Jurkat, Clone E6-1 (cell line): ENCODE measurements at places on chromosomes 16 and 17.

- DNase-seq = peak; percentile 89
Observed at GRCh38 chr17:2259769-2260536, 43.6 kb downstream of the SMG6 start.

DNA sequence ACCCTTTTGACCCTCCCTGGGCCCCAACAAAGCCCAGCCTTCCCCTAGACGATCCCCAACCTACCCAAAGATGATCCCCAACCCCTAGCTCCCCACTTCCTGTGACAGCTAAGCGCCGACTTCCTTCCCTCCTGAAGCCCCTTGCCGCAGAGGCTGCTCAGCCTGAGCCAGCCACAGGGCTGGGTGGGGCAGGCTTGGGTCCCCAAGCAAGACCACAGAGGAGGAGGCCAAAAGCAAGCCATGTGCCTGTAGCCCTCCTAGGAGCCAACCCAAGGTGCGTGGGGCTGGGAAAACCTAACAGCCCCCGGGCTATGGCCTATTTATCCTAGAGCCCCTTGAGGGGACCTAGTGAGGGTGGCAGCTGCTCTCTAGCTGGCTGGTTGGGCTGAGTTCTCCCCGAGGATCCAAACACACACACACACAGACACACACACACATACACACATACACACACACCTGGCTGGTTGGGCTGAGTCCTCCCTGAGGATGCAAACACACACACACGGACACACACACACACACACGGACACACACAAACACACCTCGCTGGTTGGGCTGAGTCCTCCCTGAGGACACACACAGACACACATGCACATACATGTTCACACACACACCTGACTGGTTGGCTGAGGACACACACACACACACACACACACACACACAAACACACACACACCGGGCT, 4.8 kb downstream of the ARRB2 start:
- DNase-seq = peak; percentile 85

DNA sequence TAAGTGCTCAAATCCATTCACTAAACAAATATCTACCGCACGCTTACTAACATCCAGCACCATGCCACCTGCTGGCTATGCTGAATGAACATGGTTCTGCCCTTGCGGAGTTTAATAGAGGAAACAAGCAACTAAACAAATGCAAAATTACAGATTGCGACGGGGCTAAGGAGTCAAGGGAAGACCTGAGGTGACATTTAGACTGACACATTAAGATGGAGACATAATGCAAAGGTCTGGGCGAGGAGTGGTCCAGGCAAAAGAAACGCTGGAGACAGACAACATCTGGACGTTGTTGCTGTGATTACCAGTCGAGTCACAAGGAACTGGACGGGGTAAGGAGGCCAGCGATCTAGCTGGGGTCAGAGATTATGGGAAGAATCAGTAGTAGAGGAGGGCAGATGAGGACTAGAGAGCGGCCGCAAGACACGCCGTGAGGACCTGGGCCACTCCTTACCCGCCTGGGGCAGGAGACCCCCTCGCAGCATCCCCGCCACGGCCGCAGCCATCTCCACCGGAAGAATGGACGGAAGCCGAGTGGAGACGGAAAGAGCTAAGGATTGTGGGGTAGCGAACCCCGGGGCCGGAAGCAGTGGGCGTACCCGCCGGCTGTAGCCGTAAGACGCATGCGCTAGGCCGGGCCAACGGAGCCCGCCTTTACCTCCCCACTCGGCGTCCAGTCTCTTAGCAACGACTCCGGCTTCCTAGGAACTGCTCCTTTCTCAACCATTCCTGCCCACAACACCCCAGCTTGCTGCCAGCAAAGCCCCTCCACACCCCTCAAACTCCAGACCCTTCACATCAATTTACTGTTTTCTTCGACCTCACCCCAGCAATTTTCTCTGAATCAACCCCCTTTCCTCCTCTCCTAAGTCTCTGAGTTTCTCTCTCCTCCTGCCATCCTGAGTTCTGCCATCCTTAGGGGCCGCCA, at the start of the genes LRRC46 and MRPL10:
Gene LRRC46 (plus strand): TSS at position 668 of the 931 bp plus-strand sequence. CDS start 320 bp downstream, outside the sequence.
Gene MRPL10 (minus strand): TSS at position 539 of the 931 bp plus-strand sequence. CDS start 30 bp downstream, at position 509.
- DNase-seq = peak; percentile 84

DNA sequence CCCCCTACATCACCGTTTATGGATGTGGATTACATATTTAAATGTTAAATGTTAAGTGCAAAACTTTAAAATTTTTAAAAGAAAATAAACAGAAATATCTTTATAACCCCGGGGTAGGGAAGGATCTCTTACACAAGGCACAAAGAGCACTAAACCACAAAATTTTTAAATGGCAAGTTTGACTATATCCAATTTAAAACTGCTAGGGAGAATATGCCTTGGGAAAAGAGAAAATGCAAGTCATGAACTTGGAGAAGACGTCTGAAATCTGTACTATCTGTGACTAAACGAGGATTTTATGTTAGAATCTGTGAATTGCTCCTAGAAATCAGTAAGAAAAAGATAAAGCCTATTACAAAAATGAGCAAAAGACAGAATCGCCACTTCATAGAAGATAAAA, 28.7 kb upstream of the SLFN13 start:
- no peak for DNase-seq

- no peak for DNase-seq
Observed at GRCh38 chr16:63907251-63907650, 1214.6 kb downstream of the CDH11 start.

DNA sequence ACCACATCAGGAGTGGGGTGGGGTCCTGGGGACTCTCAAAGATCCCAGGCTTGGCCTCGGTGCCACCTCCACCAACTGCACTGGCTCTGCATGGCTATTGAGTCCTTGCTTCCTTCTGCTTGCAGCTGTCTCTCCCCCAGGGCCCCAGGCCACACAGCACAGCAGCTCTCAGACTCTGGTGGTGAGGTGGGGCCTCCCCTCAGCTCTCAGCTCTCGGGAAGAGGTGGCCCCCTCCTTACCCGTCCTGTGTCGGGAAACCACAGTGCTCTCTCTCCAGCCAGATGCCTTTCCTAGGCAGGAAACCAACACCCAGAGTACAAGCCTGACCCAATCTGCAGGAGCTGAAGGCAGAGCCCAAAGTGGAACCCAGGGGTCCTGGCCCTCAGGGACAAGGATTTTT, 18.5 kb downstream of the SRCIN1 start:
- peak; percentile 57 for DNase-seq

GRCh38 chr17:59790910-59791309, 83.5 kb downstream of the VMP1 start:
- no peak for DNase-seq

GRCh38 chr16:27174798-27175197, 28.5 kb upstream of the KDM8 start:
- DNase-seq = peak; percentile 56

DNA sequence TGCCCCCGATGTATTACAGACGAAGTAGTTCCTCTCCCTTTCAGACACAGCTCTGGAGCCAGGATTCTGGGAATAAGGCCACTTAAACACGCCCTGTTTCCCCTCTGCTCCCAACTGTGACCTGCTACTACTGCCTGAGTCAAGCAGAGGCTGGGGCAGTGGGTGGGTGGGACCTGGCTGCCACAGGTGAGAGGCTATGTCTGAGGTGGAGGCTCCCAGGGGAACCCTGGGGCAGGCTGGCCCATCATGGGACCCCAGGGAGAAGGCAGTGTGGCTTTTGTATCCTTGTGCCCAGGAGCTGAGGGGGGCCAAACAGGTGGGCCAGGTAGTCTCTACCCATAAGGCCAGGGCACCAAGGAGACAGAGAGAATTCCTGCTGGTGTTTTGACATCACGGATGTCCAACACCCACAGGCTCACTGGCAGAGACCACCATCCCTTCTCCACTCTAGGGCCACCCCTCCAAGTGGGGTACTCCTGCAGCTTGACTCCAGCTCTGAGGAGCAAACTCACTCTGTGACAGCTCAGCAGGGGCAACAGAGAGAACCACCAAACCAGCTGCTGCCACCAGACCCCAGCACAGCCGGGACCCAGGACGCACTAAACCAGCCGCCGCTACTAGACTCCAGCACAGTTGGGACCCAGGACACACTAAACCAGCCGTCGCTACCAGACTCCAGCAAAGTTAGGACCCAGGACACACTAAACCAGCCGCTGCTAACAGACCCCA, 105.3 kb upstream of the SMURF2 start:
- no peak for DNase-seq

DNA sequence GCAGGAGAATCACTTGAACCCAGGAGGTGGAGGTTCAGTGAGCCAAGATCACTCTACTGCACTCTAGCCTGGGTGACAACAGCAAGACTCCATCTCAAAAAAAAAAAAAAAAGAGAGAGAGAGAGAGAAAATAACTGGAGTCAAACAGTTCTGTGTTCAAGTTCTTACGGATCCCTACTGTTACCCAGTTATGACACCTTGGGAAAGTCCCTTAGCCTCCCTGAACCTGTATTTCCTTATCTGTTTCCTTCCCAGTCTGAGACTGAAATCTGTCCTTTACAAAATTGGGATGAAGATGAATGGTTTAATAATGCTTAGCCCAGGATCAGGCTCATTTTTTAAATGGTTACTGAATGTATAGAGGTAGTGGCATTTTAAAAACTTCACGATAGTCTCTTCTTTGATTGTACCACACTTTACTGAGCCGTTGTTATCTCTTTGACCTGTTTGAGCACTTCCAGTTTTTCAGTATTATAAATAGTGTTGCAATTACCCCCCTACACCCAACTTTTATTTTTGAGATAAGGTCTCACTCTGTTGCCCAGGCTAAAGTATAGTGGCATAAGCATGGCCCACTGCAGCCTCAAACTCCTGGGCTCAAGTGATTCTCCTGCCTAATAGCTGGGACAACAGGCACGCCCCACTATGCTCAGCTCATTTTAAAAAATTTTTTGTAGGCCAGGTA, 17.1 kb downstream of the ZNF768 start:
- DNase-seq = no peak

DNA sequence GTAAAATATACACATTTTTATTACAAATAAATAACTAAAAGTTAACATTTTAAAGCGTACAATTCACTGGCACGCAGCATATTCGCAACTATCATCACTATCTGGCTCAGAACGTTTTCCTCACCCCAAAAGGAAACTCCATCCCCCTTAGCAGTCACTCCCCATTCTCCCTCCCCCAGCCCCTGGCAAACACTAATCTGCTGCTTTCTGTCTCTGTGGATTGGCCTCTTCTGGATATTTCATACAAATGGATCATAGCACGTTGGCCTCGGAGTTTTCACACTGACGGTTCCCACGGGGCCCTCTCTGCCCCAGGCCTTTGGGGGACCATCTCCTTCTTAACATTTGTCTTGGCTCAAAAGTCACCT, 64.6 kb downstream of the RTN4RL1 start:
- no peak for DNase-seq

DNA sequence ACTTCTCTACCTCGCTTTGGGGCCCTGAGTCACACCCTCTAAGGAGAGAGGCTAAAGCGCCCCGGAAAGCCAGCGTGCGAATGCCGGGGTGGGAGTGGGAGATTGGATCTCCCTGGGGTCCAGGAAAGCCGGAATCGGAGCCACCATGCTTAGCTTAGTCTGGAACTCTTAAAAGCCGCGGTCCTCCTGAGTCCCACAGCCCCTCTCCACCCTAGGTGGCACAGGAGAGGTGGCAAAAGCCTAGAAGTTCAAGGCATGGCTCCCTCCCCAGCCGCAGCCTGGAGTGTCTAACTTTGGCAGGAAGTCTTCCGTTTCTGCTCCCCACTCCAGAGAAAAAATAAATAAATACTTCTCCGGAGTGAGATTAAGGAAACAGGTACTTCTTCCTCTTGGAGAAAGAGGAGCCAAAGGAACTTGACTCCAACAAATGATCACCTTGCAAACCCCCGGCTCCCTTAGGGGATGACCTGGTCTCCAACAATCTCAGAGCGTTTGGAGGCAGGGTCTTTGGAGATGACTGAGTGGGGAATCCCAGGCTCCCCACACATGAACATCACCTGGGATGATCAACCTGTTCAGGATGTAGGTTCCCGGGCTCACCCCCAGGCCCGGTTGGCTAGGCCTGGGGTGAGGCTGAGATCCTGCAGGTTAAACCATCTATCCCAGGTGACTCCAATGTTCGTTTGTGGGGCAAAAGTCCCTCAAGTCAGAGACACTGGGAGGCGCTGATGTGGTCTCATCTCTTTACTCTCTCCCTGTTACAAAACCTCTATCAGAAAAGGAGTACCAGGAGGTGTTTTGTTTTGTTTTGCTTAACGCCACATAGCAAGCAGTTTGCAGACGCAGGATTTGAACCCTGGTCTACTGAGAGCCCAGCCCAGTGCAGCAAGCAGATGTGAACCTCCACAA, 2.9 kb downstream of the CIITA start:
- no peak for DNase-seq

GRCh38 chr17:57340160-57340981, 84.0 kb downstream of the MSI2 start:
- no peak for DNase-seq

GRCh38 chr16:49625311-49626065, 230.4 kb downstream of the ZNF423 start:
- DNase-seq = no peak

GRCh38 chr16:50285406-50286003, 19.2 kb downstream of the ADCY7 start:
- no peak for DNase-seq

DNA sequence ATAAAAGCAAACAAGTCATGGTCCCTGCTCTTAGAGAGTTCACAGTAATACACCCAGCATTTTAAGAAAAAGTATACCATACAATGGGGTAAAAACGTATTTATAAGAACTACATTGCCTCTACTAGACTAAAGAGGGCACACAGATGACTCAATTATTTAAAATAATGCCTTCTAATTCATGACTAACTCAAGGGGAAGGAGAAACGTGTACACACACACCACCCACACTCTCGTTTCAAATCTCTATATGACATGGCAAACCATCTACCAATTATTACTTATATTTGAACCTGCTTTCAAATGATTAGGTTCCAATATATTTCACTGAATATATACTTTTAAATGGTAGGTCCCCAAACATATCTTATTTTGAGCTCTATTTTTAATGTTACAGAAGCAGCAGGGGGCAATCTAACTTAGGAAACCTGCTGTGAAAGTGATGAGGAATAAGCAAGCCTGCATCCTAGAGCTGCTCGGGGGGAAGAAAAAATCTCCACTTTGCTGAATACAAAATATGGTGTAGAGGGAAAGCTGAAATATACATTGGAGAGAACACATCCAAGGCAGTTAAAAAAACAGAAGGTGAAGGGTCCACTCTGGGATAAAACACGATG, 232.4 kb upstream of the PSMD7 start:
- no peak for DNase-seq

- no peak for DNase-seq
Observed at GRCh38 chr16:3578121-3578520, 918 bp upstream of the NLRC3 start.

DNA sequence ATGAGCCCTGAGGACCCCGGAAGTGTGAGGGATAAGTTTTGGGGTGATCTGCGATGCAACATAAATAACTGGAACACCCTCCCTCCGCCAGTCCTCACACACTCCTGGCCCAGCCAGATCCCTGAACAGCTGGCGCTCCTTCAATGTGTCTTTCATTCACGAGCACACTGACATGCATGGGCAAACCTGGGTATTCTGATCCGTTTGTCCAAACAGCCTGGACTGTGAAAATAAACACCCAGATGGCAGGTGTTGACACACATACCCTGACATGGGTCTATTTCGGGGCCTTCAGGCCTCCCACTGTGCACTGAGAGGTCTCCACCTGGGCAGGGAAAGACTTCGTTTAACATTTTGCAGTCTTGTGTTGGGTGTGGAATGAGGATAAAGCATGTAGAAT, 3.0 kb upstream of the CPNE2 start:
- DNase-seq = no peak
